ENCODE measurements at places on chromosomes 5 and 9.

DNA sequence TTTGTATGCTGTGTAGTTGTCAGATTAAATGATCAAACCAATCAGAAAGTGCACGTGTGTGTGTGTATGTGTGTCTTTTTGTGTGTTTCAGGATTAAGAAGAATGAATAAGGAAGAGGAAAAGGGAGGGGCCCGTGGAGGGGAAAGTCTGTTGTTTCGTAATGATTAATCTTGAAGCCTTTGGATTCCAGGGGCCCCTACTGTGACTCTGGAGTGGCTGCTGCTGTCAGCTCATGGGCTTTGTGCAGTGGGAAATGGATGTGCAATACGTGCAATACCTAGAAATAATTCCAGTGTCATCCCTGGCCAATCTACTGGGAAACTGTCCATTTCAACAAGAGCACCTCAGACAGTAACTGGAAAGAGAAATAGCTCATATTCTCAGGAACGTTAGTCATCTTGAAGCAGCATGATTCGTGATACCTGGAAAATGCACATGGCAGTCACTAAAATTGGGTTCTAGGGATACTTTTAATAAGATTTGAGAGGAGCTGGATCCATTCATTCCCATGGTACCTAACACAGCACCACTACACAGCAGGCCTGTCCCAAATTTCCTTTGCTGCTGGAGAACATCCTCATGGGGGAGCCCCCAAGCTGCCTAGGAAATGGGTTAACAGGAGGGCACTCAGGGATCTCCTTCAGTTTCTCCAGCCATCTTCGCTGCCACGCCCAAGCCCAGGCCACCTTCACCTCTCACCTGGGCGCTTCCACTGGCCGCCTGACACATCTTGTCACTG is 186.3 kb downstream of the NR3C1 start:
- no peak for DNase-seq

GRCh38 chr5:74579215-74579614 is 61.3 kb downstream of the ENC1 start:
- DNase-seq, result no peak

DNA sequence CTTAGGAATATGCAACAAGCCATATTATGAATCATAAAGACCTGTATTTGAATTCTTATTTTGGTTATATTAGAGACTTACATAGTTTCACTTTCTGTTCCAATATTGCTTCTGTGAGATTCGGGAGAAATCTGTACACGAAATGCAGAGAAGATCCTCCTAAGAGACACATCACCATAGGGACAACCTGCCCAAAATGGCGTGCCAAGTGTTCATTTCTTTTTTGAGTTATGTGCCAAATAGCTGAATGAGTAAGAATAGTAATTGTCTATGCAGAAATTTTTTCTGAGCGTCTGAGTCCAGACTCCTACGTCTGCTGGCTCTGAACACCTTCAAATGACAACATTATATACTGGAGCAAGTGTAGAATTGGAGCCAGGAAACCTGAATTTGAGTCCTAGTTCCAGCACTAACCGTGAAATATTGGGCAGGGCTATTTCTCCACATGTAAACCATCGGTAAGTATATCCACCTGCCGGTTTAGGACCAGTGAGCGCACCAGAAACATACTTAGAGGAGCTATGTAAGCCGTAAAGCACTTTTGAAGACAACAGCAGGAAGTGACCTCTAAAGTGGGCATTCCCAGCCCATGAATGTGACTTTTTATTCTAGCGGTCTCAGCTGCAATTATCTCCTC is 163.9 kb upstream of the DMRT1 start:
- no peak for DNase-seq

DNA sequence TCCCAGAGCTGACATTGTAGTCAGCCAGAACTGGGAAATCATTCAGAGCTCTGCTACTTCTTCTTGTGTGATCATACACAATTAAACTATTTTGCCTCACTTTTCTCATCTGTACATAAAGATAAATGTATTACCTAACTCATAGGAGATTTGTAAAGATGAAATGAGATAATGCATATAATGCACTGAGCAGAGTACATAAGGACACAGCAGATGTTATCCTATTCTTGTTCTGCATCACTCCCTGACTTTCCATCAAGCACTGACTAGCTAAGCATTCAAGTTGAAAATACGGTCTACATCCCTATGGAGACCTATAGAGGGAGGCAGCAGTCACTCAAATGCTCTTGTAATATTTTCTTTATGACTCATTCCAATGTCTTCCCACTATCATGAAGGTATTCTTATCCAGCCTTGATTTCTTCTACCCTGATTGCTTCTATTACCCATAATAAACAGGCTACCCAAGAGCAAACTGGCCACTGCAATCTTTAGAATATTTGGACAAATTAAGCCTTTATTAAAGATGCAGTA is 16.3 kb upstream of the PRR16 start:
- DNase-seq, result no peak

- DNase-seq, result no peak
Observed at GRCh38 chr9:4514252-4515128, 24.2 kb downstream of the SLC1A1 start.

GRCh38 chr5:143696921-143697320 is 115.0 kb upstream of the HMHB1 start:
- DNase-seq, result no peak

DNA sequence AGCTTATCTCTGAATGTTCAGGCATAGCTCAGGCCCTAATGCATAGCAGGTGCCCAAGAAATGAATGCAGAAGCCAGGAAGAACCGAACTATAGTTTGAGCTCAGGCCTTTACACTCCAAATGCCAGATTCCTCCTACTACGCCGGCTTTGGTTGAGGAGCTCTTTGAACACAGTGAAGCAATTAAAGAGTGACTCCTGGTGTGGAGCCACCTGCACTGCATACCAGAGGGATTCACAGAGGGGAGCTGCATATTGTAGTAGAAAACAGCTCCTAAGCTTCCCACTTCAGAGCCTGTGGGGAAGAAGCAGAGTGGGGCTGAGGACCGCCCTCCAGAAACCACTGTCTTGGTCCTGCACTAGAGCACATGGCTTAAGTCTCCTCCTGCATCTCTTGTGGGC is 14.5 kb upstream of the KCNMB1 start:
- no peak for DNase-seq

- no peak for DNase-seq
Observed at GRCh38 chr5:93342563-93343061, 238.4 kb downstream of the NR2F1-AS1 start.

- no peak for DNase-seq
Observed at GRCh38 chr5:73218552-73219171, 45.7 kb downstream of the TMEM174 start.

- DNase-seq, result no peak
Observed at GRCh38 chr9:131715906-131716305, 24.0 kb downstream of the RAPGEF1 start.

- no peak for DNase-seq
Observed at GRCh38 chr9:70576116-70576515, 161.7 kb upstream of the KLF9 start.

GRCh38 chr9:121349009-121349408 is 21.0 kb downstream of the STOM start:
- no peak for DNase-seq

DNA sequence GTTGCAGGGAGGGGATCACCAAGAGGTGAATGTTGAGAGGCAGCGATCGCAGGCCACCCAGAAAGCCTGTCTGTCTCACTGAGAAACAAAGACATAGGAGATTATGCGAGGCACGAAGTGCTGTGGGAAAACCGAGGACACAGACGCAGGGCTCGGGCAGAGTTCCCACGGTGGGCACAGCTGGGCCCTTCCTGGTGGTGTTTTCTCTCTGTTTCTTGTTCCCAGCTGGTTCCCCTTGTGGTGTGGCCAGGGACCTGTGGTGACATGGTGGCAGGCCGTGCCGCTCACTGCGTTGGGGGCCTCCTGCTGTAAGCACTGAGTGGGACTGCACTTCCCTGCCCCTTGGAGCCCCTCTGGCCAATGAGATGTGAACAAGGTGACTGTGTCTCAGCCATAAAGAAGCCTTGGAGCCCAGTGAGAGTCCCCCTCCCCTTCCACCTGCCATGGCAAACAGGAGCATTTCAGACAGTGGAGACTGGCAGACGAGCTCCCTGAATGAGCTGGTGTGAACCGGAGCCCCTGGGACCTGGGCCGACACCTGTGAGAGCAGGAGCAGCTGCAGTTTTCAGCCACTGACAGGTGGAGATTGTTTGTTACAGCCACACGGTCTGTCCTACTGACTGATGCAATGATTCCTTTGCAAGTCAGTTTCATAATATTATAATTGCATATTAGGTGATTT is 13.2 kb upstream of the IRX4 start:
- no peak for DNase-seq

DNA sequence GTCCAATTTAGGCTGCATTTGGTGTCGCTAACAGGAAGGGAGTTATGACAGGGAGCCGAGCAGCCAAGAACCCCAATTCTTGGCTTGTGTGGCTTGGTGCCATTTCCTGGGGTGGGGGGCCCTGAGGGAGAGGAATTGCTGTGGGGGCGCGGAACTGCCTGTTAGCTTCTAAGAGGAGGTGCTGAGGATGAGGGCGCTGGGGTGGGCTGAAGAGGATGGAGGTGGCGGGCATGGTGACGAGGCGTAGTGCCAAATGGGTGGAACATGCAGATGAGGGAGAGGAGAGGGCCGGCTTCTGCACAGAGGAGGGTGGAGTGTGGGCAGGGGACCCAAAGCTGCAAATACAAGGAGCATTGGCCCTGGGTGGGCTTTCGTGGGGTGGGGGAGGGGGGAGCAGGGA is 27.9 kb downstream of the IER5L start:
- no peak for DNase-seq

DNA sequence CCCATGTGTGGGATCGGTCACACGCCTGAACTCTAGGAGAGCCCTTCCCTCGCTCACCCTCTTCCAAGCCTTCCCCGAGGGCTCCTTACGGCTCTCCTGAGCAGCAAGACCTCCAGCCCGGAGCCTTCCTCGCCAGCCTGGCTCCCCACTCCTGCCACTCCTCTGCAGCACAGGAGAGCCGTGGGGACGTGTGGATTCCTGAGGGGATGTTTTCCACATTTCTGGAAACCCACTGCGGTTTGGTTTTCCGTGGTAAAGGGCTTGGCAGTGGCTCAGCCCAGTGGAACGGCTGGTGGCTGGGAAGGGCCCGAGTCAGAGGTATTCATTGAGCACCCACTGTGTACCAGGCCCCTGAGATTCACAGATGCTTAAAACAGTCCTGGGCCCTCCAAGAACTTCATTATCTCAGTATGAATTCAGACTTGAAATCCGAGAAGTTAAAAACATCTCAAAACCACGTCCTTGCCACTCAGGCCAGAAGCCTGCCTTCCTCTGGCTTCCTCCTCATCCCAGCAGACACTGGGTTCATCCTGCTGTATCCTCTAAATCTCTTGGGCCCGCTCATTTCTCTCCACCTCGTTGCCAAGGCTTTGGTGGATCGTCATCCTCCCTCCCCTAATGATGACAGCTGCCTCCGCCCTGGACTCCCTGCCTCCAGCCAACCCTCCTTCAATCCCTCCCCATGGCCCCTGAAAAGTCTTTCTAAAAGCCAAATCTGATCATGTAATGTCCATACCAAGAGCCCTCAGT is 109.6 kb downstream of the FGF18 start:
- DNase-seq, result no peak

- DNase-seq, result no peak
Observed at GRCh38 chr5:89901346-89901745, 508.2 kb downstream of the CETN3 start.

GRCh38 chr9:130609163-130609562 is 29.8 kb downstream of the FUBP3 start:
- no peak for DNase-seq

DNA sequence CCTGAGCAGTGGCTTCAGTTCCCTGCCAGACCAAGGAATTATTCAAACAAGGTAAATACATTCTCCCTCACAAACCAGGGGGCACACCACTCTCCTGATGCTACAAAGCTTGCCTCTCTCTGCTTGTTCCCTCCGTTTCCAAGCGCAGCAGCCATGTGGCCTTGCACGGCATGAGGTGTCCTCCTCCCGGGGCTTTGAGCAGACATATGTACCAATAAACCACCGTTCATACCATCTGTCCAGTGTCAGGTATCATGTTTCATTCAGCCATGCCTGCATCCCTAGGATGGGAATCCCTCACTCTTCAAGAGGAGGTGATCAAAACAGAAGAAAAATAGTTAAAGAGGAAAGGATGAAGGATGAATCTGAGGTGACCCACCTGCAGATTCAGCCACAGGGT is 282.7 kb downstream of the ENC1 start:
- DNase-seq, result no peak

DNA sequence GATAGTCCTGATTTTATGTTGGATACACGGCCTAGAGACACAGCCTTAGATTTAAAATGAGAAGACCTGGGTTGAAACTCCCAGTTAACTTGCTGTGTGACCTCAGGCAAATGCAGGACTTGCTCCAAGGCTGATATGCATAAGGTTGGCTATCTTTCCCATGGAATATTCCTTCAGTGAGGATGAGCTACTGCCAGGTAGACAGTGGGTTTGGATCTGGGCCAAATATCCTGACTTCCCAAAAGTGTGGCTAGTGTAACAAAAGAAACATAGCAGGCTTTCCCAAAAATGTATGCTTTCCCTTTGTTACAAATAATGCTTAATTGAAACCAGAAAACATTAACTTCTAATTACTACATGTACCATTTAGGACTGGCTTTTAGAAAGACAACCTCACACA is 697 bp upstream of the XPA start:
- no peak for DNase-seq

GRCh38 chr9:20570756-20571155 is 51.5 kb downstream of the MLLT3 start:
- no peak for DNase-seq

GRCh38 chr9:128109050-128109709 is 18.3 kb downstream of the PTGES2 start:
- DNase-seq, result no peak

DNA sequence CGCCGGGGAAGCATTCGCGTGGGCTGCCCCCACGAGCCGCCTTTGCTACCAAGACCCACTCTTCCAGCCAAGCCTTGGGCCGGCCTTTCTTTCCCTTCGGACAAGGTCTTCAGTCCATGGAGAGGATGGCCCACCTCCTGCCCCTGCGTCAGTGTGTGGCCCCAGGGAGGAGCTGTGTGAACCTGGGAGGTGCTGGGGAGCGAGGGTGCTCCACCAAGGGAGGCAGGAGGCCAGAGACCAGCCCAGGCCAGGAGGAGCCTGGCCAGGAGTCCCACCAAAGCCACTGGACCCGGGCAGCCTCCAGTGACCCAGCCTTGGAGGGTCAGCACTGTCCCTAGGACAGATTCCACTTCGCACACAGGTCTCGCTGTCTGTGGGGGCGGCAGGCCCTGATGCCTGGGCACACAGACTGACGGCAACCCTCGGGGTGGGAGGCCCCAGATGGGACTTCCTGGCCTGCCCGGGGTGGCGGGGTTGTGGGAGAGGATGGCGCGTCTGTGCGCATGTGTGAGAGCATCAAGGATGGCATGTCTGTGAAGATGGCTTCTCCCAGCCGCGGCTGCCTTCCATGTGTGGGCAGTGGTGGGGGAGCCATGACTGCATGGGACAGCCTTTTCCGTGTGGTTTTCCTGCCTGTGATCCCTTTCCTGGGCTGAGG is 113.3 kb upstream of the LPCAT1 start:
- no peak for DNase-seq

All from activated naive CD4-positive, alpha-beta T cell (primary cell).